Stimulated activated CD8-positive, alpha-beta memory T cell treated with anti-CD3 and anti-CD28 coated beads, Interleukin-4, amount 100 ng/mL, for 4 hours (primary cell): ENCODE measurements at places on chromosomes 3 and 15.

- DNase-seq, result no peak
Observed at GRCh38 chr3:53230041-53230621, 25.7 kb downstream of the TKT start.

DNA sequence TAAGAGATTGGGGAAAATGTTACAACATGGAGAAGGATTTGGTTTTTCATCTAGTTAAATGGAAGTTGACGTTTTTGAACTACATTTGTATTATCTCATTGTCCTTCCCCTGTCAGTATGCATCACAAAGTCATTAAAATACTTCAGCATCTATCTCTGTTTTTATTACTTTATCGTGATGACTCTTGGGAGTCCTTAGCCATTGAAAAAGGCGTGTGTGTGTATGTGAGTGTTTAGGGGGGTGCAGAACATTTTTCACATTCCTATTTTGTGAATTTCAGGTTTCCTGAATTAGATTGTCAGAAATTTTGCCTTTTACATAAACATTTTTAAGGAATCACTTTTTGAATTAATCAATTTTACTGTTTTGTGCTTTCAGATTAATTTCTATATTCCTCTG is 360.6 kb upstream of the SGO1 start:
- DNase-seq, result no peak

GRCh38 chr3:104392327-104392726 is 974.4 kb upstream of the ALCAM start:
- no peak for DNase-seq

- no peak for DNase-seq
Observed at GRCh38 chr3:138440596-138440995, 6.2 kb downstream of the ESYT3 start.

- DNase-seq, result no peak
Observed at GRCh38 chr3:128470134-128470899, 3.6 kb upstream of the DNAJB8 start.

- no peak for DNase-seq
Observed at GRCh38 chr3:125416235-125416634, 41.1 kb upstream of the ZNF148 start.
